Esophagus squamous epithelium (tissue), 5 donors: ENCODE measurements at places on chromosomes 7 and 10.

GRCh38 chr7:43869867-43870240 lies 537 bp upstream of the MRPS24 start:
- DNase-seq: no peak

- DNase-seq: no peak
Measured at GRCh38 chr7:142615508-142615907, 133.8 kb upstream of the PRSS1 start.

DNA sequence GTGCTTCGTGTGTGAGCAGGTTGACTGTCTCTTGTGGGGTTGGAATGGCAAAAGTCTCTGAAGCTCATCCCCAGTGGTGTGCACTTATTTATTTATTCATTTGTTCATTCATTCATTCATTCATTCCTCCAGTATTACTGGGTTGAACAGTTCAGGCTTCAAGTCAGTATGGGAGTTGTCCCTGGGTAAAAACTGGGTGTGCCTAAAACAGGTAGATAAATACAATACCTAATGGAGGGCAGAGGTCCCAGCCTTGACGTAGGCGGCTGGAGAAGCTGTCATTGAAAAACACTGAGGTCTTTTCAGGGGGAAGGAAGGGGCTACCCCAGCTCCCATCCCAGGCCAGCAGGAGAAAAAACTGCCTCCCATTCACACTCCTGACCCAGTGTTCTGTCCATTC lies 11.0 kb downstream of the CASP7 start:
- no peak for DNase-seq

- DNase-seq: no peak
Measured at GRCh38 chr7:81013083-81013817, 94.4 kb upstream of the SEMA3C start.

GRCh38 chr10:535051-535450 lies 154.4 kb downstream of the DIP2C start:
- DNase-seq: no peak

GRCh38 chr7:98283127-98283886 lies 1.8 kb downstream of the BRI3 start:
- no peak for DNase-seq

DNA sequence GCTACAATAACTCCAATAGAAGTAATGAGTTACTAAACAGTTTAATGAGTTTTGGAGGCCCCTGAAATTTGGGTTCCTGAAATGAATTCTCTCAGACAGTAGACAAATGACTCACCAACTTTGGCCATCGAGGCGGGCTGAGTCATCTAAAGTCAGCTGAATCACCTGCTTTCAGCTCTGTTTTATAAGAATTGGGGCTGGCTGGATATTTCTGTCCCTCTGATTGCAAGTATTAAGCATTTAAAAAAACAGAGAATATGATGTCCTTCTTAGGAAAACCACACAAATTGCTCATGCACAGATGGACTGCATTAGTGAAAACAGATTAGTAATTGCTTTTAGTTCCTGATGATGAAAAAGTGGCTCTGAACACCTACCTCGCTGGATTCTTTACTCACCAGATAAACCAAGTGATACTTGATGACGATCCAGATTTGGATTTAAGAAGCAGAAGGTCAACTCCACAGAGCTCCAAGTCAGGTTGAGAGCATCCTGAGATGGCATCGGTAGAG lies 59.1 kb downstream of the ZNF365 start:
- no peak for DNase-seq
